IPS DF 6.9 (cell line): ENCODE measurements at places on chromosomes 7 and 10.

DNA sequence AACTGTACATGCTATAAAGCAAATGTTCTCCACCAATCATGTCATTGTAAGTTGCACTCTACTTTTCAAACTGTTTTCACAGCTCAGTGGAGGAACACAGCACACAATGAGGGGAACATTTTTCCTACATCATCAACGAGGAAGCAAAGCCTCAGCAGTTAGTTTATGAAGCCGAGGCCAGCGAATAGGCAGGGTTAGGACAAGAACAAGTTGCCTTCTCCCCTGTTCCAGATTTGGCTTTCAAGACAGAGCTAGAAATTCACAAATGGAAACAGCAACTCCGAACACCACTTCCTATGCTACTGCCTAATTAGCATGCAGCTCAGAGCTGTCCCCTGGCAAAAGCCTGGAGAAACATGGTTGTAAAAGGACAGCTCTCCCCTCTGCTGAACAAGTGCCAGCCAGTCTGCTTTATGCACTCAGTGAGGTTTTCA is 19.8 kb downstream of the ITGB8 start:
- no peak for DNase-seq

GRCh38 chr7:100585511-100586265 is at the start of gene LRCH4:
LRCH4 (minus strand) TSS chr7:100586129; CDS start chr7:100586100, 29 bp downstream.
- DNase-seq, result no peak

DNA sequence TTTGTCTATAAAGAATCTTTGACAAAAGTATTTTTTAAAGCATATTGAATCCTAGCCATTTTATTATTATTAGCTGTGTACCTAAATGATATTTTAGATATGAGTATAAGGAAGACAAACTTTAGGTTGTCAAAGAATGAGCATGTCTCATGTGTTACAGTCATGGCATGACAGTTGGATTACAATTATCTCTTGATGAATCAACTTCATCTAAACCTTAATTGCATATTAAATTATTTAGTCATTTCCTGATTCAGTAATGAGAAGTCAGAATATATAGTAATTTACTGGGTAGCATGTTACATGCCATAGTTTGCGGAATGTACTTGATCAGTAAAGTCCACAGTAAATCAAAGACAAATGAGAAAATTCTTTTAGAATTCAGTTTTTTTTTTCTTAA is 59.2 kb downstream of the MAPK8 start:
- no peak for DNase-seq

DNA sequence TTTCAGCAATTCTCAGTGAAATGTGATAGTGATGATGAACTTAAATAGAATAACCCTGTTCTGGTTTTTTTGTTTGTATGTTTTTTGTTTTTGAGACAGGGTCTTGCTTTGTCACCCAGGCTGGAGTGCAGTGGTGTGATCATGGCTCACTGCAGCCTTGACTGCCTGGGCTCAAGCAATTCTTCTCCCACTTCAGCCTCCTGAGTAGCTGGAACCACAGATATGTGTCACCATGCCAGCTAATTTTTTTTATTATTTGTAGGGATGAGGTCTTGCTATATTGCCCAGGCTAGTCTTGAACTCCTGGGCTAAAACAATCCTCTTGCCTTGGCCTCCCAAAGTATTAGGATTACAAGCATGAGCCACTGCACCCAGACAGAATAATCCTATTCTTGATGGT is 14.3 kb upstream of the COL17A1 start:
- no peak for DNase-seq

DNA sequence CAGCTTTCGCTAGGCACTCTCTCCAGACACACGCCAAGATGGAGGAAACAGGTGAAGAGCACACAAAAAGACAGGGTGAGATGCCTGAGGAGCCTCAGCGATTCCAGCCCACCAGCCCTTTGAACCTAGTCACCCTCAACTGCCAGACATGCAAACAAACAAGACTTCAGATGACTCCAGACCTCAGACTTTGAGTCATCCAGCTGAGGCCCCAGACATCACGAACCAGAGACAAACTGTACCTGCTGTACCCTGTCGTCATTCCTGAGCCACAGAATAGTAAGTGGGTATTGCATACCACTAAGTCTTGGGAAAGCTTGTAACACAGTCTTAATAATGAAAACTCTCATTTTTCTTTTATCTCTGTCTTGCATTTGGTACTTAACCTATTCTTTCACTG is 126.6 kb upstream of the LSM8 start:
- DNase-seq, result no peak

DNA sequence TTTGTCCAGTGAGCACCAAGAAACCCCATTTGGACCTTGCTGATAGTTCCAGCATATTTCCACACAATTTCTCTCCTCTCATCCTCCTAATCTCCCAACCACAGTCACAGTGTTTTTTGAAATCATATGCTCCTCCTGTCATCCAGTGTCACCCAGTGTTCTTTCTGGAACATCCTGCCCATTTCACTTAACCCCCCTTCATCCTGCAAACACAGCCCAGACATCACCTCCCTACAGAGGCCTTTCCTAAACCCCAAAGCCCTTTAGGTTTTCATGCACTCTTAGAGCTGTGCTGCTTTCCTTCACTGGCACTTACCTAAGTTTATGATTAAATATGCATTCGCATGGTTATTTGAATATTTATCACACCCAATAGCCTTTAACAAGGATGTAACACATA is 1158.0 kb upstream of the C7orf33 start:
- no peak for DNase-seq

- no peak for DNase-seq
Measured at GRCh38 chr10:21329995-21330627, 195.4 kb downstream of the SKIDA1 start.

- DNase-seq, result no peak
Measured at GRCh38 chr10:75425291-75426079, 5.9 kb upstream of the LRMDA start.

DNA sequence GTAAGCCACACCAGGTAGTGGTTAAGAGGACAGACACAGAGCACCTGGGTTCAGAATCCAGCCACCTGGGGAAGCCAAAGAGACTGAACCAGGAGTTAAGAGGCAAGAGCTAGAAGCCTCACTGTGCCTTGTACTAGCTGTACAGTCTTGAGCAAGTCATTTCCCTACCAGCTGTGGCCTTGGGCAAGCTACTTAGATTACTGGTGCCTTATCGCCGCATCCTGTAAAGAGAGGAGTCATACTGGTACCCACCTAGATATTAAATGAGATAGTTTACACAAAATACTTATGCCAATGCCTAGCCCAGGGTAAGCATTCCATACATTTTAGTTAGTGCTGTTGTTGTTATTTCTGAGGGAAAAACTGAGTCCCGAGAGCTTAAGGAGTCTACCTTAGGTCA is 47.7 kb downstream of the HABP2 start:
- no peak for DNase-seq

DNA sequence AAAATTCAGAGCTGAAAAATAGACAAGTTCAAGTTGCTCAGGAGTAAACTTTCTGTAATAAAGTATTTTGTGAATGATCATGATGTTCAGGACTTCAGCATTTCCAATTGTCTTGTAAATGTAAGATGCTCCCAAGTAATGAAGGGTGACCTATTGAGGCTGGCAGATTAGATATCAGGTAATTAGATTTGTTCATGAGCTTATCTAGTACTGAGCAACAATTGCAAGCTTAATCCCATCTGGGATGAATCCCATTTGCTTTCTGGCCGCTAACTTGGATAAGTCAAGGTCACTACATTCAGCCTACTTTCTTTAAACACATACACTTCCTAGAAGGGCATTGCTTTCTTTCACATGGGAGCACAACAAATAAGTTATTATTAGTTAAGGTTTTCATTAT is 82.4 kb upstream of the ITGB1 start:
- no peak for DNase-seq

- DNase-seq, result no peak
Measured at GRCh38 chr10:86061278-86062197, 305.1 kb downstream of the GRID1 start.

DNA sequence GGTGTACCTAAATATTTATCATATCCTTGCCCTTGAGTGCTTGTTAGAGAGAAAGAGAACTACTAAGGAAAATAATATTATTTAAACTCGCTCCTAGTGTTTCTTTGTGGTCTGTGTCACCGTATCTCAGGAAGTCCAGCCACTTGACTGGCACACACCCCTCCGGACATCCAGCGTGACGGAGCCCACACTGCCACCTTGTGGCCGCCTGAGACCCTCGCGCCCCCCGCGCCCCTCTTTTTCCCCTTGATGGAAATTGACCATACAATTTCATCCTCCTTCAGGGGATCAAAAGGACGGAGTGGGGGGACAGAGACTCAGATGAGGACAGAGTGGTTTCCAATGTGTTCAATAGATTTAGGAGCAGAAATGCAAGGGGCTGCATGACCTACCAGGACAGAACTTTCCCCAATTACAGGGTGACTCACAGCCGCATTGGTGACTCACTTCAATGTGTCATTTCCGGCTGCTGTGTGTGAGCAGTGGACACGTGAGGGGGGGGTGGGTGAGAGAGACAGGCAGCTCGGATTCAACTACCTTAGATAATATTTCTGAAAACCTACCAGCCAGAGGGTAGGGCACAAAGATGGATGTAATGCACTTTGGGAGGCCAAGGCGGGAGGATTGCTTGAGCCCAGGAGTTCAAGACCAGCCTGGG is 11.4 kb downstream of the SERPINE1 start:
- DNase-seq, result no peak

DNA sequence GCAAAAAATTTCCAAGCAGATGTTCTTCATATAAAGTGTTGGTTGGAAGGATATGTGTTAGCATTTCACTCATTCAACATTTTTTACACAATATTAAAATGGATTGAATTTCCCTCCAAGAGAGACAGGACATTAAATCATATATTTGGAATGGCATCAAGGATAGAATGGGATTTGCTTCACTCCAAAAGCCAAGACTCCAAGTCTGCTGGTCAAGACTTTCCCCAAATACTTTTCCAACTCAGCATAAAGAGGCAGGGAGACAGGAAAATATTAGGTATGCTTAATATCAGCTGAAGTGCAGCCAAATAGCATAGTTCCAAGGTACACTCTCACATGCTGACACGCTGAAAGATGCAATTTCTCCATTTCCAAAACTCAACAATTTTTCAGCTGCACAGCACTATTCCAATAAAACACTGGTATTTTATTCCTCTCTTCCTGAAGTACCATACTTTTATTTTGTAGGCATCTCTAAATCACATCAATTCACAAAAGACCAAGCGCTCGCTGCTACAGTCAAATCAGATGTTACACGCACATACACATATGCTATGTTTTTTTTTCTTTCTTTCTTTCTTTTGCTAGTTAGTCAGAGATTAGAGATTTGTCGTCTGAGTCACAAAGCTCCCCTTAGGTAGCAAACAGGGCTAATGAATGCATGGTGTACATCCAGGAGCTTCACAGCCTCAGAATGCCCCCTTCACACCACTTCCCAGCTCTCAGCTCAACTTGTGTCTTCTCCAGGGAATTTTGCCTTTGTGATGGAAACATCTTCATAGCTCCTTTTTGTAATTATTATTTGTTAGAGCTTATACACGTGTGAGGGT is 1033.8 kb upstream of the AUTS2 start:
- DNase-seq, result no peak

DNA sequence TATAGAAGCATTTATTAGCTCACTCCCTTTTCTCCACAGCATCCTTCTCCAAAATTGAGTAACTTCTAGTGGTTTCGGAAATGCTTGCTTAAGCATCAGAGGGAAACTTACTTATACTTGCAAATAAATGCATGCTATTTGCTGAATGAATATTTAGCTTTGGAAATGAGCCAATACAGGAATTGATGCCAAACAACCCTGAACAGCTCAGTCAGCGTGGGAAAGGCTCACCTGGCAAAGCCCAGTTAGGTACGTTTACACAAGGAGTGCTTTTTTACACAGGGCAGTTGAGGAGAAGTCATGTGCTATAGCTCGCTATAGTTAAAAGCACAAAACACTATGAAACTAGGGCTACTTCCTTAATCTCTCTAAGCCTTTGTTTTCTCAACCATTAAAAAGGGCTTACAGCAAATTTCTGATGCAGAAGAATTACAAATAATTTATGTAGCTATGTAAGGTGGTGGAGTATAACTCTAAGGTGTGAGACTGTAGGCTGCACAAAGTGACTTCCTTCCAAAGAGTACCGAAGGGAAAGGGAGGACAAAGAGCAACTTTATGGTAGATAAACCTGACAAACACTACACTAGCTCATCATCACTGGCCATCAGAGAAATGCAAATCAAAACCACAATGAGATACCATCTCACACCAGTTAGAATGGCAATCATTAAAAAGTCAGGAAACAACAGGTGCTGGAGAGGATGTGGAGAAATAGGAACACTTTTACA is 498.2 kb downstream of the PHTF2 start:
- DNase-seq, result no peak

DNA sequence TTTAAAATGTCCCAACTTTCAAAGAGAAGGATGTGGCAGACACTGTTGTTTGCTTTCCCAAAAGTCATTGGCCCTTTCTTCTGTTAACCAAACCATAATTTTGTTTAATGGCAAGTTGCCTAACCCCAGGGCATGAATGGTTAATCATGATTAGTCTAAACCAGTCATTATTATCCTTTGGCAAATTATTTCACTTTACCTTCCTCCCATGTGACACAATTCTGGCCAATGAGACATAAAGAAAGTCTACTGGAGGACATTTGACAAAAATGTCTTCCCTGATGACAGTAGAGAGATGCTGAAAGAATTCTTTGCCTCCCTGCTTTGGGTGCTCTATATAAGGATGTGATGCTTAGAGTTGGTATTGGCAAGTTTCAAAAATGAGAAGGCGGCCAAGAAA is 101.9 kb downstream of the PODXL start:
- DNase-seq, result no peak

DNA sequence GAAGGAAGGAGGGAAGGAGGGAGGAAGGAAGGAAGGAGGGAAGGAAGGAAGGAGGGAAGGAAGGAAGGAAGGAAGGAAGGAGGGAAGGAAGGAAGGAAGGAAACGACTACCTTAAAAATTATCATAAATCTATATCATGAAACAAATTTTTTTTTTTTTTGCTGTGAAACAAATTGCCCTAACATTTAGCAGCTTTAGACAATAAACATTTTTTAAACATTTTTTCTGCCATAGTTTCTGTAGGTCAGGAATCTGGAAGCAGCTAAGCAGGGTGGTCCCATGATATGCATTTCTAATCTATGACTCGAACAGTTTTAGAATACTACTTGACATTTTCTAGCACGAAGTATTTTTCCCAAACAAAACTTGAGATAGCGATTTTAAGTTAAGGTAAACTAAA is 42.9 kb upstream of the TSPAN13 start:
- DNase-seq, result no peak

DNA sequence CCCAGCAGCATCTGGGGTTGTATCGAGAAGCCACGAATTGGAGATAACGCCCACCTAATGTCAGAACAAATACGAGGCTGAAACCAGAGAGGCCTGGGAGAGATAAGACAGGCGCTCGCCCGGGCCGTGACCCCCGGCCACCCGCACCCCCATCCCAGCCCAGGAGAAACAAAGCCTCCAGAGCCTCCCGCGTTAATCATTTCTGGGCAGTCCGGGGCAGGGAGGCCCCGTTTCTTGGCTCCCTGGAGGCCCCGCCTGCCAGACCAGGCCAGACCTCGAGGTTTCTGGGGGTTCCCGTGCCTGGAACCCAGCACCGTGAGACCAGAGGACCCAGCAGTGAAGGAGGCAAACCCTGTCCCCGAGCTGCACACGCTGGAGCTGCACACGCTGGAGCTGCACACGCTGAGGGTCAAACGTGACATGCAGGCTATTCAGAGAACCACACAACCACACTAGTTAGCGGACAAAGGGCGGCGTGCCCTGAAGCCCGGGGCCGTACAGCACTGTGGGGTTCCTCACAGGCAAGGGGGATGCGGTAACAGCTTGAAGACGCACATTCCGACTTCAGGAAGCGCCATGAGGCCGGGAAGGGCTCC is 53.4 kb downstream of the FOXL3 start:
- DNase-seq, result no peak
